HT1080 (cell line): ENCODE measurements at places on chromosomes 2 and 18. TPM values are rescaled to one million over a fixed set of nuclear protein-coding genes. Genes with fewer than 3 reads are reported as not detected.

The FAHD2A gene
- 35.1 and 41.7 TPM in 2 replicates for total RNA-seq

The NGEF gene
- 0.30 and 2.7 TPM in 2 replicates for total RNA-seq

The MOGAT1 gene
- total RNA-seq: not detected in 2 replicates

The IL1RN gene
- 0.10 TPM in 1 of 2 replicates, not detected in the other for total RNA-seq

The SLC8A1 gene
- 8.3 and 8.8 TPM in 2 replicates for total RNA-seq

The WNT6 gene
- total RNA-seq: not detected in 2 replicates

The MTERF4 gene
- total RNA-seq: 39.2 and 43.0 TPM in 2 replicates

The RAX gene
- total RNA-seq: not detected in 2 replicates

The TCF4 gene
- 11.5 and 14.7 TPM in 2 replicates for total RNA-seq

The PLEKHB2 gene
- total RNA-seq: 103 and 110 TPM in 2 replicates

The UGT1A5 gene
- not detected in 2 replicates for total RNA-seq

The LCT gene
- total RNA-seq: not detected in 2 replicates

The WDR7 gene
- 11.4 and 11.8 TPM in 2 replicates for total RNA-seq

The TDRD15 gene
- total RNA-seq: not detected in 2 replicates

The HOXD10 gene
- total RNA-seq: 8.6 and 10.5 TPM in 2 replicates

The COX7A2L gene
- total RNA-seq: 130 and 137 TPM in 2 replicates

The FAP gene
- 0.23 TPM in 1 of 2 replicates, not detected in the other for total RNA-seq

The IL36A gene
- not detected in 2 replicates for total RNA-seq

The GPR75 gene
- 0.70 and 1.2 TPM in 2 replicates for total RNA-seq

The TXNL4A gene
- 163 and 170 TPM in 2 replicates for total RNA-seq

The ACYP2 gene
- total RNA-seq: 0.97 and 4.7 TPM in 2 replicates

The SLC38A11 gene
- total RNA-seq: not detected in 2 replicates

The SP140 gene
- 6.9 and 9.3 TPM in 2 replicates for total RNA-seq

The LIMS3 gene
- total RNA-seq: 4.1 and 6.4 TPM in 2 replicates

The CABYR gene
- total RNA-seq: 1.0 TPM in 1 of 2 replicates, not detected in the other

The NLRC4 gene
- not detected in 2 replicates for total RNA-seq

The SERPINB13 gene
- not detected in 2 replicates for total RNA-seq

The ACOXL gene
- not detected in 2 replicates for total RNA-seq

The RGPD3 gene
- 0.03 TPM in 2 replicates for total RNA-seq

The NXPH2 gene
- 0.14 TPM in 1 of 2 replicates, not detected in the other for total RNA-seq

The MTCL1 gene
- total RNA-seq: 20.5 and 28.8 TPM in 2 replicates

The MOCOS gene
- 9.2 and 12.2 TPM in 2 replicates for total RNA-seq

The CD8A gene
- total RNA-seq: not detected in 2 replicates

The APOB gene
- 0.27 TPM in 1 of 2 replicates, not detected in the other for total RNA-seq

The HNMT gene
- total RNA-seq: not detected in 2 replicates

The DUSP2 gene
- total RNA-seq: 1.0 and 2.8 TPM in 2 replicates

The FAM228A gene
- not detected in 2 replicates for total RNA-seq

The BOK gene
- 21.6 and 22.8 TPM in 2 replicates for total RNA-seq

The REG1B gene
- total RNA-seq: not detected in 2 replicates

The ANO7 gene
- 0.53 and 2.4 TPM in 2 replicates for total RNA-seq

The SERPINB12 gene
- total RNA-seq: not detected in 2 replicates

The ZBTB7C gene
- 0.05 TPM in 1 of 2 replicates, not detected in the other for total RNA-seq

The LIPG gene
- 0.43 and 0.53 TPM in 2 replicates for total RNA-seq

The ITGB6 gene
- total RNA-seq: 0.05 and 0.33 TPM in 2 replicates

The TOGARAM2 gene
- 0.17 and 0.59 TPM in 2 replicates for total RNA-seq

The ALPP gene
- not detected in 2 replicates for total RNA-seq

The CNRIP1 gene
- total RNA-seq: 50.4 and 69.7 TPM in 2 replicates

The CLEC4F gene
- total RNA-seq: not detected in 2 replicates

The UGT1A8 gene
- total RNA-seq: not detected in 2 replicates

The COL4A4 gene
- total RNA-seq: 0.10 and 0.14 TPM in 2 replicates
